ENCODE measurements at places on chromosomes 12 and 14. TPM values are rescaled to one million over a fixed set of nuclear protein-coding genes. Genes with fewer than 3 reads are reported as not detected.

GRCh38 chr14:38207377-38207735, 348 bp upstream of the SSTR1 start:
- no peak for DNase-seq

GRCh38 chr12:88951860-88952561, 371.7 kb upstream of the KITLG start:
- no peak for DNase-seq

DNA sequence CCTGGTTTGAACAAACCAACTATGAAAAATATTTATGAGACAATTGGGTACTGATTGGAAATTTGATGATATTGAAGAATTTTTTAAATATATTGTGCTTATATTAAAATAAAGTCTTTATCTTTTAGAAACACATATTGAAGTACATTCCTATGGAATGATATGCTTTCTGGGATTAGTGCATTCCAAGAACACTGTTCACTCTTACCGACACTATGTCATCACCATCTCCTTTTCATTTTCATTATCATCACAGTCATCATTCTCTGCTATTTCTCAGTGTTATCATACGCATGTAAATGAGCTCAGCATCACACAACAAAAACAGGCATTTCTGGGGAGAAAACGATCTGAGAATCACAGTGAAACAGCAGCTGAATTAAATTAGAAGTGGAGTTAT, 513.3 kb upstream of the CCDC196 start:
- no peak for DNase-seq

- DNase-seq: no peak
Observed at GRCh38 chr12:56979628-56980027, 22.2 kb upstream of the RDH16 start.

DNA sequence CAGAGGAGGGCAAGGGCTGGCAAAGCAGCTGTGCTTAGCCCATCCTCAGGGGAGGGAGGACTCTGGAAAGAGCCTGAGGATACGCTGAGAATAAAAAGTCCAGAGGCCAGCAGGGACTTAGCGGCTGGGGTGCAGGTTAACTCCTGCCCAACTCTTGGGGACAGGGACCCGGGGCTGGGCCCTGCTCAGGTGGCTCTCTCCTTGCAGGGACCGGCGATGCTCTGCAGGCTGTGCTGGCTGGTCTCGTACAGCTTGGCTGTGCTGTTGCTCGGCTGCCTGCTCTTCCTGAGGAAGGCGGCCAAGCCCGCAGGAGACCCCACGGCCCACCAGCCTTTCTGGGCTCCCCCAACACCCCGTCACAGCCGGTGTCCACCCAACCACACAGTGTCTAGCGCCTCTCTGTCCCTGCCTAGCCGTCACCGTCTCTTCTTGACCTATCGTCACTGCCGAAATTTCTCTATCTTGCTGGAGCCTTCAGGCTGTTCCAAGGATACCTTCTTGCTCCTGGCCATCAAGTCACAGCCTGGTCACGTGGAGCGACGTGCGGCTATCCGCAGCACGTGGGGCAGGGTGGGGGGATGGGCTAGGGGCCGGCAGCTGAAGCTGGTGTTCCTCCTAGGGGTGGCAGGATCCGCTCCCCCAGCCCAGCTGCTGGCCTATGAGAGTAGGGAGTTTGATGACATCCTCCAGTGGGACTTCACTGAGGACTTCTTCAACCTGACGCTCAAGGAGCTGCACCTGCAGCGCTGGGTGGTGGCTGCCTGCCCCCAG, 2.8 kb downstream of the B3GNT4 start:
- peak; percentile 14 for DNase-seq

DNA sequence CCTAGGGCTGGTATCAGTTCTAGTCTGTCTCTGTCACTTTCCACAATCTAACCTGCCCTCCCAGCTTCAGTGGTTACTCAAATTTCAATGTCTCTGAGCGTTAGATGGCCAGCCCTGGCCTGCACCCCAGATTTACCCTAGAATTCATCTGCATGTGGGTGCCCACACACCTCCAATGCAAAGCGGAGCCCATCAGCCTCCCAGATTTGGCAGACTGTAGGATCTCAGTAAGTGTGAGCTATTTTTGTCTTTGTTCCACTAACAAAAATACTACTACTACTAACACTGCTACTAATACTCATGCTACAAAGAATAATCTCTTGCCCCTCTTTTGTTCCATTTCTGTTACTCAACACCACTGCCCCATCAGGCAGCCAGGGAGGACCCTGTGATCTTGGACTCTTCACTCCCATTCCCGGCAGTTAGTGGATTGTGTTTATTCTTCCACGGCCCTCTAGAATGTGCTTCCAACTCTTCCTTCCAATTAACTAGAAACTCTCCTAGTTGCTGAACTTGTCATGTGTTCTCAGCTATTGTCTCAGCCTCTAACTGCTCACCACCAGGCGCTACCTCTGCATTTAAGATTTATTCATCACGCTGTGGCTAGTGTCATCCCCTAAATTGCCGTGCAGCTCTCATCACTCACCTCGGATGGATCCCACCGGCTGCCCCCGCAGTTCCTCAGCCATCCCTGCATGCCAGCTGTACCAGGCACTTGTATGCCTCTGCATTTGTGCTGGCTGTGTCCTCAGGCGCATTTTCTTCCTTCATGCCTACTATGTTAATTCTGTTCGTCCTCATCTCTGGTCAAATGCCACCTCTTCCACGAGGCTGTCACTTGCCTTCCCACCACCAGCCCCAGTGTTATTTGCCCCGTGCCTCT, 150.6 kb upstream of the HIF1A start:
- DNase-seq: no peak

The TMPRSS12 gene
- total RNA-seq: not detected

Data from frontal cortex (tissue), 4 donors.